ENCODE measurements at places on chromosomes 12 and 14.

DNA sequence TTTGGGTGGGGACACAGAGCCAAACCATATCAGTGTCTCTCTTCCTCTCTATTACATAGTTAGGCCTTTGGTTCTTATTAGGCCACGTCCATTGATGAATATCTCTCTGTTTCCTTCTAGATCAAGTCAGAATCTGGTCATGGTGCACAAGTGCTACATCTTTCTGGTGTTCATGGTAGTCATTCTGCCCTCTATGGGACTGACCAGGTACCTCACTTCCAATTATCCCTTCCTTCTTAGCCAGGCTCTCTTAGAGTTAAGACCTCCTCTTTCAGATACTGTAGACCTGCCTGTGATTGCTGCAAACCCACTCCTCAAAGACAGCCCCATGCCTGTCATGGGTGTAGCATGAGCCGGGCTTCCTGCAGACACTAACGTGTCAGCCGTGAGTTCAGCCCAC is 25.2 kb downstream of the NGB start:
- DNase-seq = no peak

- DNase-seq = no peak
These were observed 7.1 kb downstream of the ETV6 start for GRCh38 chr12:11656550-11656949.

GRCh38 chr12:123388951-123389559 is 5.1 kb downstream of the KMT5A start:
- DNase-seq = no peak

DNA sequence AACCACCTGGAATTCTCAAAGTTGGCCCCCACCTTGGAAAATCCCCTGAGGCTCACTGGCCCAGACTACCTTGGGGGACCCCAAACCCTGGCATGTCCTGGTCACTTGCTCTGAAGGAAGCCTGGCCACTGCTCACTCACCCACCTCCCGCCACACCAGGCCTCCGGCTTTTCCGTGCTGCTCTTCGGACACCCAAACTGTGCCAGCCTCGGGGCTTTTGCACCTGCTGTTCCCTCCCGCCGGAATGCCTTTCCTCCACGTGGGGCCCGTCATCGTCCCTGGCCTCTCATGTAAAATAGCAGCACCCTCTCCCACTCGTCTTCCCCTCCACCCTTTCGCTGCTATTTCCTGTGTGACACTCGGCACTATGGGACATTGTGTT is 87.2 kb upstream of the NCOR2 start:
- DNase-seq = no peak
